D721Med (cell line): ENCODE measurements at places on chromosomes 13 and 19.

DNA sequence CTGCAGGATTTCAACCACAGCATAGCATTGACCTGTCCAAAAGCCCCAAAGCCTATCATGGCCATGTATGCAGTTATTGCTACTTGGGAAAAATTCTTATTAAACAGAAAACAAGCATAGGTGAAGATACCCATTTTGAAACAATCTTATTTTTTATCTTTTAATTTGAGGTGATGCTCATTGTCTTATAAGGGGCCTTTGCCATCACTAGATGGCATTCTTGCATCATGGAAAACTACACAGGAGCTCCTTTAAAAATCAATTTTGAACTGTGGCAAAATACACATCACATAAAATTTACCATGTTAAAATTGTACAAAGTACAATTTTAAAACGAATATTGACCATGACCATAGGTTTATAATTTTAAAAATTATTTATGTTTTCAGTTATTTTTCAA lies 38.9 kb upstream of the ZNF835 start:
- no peak for DNase-seq

DNA sequence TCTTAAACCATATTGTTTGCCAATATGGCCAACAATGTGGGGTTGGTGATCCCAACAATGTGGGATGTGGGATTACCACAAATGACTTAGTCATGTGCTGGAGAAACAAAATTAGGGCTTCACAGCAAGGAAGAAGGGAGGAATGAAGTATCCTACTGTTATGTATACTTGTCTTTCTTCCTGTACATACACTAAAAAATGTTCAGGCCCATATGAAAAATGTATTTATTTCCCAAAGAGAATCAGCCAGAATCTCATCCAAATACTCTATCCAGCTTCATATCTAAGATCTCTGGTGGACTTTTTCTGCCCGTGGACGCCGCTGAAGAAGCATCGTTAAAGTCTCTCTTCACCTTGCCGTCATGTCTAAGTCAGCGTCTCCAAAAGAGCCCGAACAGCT lies at the start of gene HNRNPA1L2:
TSS of gene HNRNPA1L2 (plus strand) at position 301 of the 400 bp plus-strand sequence. CDS start at position 363, 62 bp downstream.
- DNase-seq: no peak

DNA sequence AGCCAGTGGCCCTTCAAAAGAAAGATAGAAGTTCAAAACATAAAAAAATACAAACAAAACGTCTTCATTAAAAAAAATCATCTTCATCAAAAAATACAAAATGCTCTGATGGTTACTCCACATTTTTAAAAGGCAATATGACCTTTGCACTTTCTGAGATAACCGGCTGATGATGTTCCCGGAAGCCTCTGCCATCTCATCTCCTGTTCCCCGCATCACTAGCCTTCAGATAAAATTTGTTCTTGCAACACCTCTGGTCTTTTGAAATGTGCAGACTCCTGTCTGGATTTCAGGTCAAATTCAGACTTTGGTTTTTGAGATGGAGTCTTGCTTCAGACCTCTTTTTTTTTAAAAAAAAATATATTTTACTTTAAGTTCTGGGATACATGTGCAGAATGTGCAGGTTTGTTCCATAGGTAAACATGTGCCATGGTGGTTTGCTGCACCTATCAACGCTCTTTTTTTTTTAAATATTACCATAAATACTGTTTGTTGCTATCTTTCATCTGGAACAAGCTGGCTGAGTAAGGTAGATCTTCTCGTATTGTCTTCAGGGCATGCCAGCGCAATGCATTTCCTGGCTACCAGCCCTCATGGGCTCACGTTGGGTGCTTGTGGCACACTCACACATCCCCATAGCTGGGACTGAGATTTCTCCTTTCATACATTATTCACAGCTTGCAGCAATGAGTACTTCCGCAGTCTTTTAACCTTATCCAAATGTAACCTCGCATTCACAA lies 418.9 kb upstream of the ARGLU1 start:
- DNase-seq: no peak

- no peak for DNase-seq
Measured at GRCh38 chr13:112902101-112902651, 66.8 kb upstream of the MCF2L start.

GRCh38 chr13:85879014-85879413 lies 79.8 kb upstream of the SLITRK6 start:
- no peak for DNase-seq

DNA sequence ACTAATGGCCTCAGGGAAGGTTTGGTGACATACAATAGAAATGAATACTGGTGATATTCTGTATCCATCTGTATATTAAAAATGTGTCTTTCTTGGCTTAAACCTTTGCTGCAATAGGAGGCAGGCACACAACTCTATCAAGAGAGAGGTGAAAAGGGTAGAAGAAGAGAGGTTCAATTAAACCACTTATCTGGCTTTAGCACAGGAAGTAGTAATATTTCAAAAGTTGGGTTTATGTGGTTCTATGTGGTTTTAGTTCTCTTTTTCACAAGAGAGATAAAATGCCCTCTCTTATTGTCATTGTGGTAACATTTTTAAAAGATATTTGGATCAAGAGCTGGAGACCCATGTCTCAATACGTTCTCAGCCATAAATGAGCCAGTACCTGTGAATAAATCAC lies 146.2 kb upstream of the FNDC3A start:
- DNase-seq: no peak
